ENCODE measurements at places on chromosomes 3 and 15.
A peak's percentile ranks its signal among the peaks of the same experiment; 100 is the strongest.

DNA sequence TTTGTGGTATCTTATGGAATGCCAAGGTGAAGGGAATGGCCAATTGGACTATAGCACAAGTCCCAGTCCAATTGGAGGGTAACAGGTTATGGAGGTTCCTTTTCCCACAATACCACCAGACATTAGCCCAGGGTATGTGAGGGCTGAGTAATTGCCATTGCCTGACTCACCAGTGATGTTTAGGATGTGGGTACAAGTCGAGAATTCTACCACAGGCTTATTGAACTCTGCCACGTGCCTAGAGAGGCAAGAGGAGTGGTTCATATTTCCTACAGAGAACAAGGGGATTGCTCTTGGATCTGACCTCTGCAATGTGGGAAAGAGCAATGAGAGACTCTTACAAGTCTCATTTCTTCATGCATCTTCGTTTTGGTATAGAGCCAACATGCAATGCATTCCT is 85.0 kb upstream of the XCR1 start:
- no peak for DNase-seq

- DNase-seq: no peak
Observed at GRCh38 chr3:38640661-38641452, 8.6 kb downstream of the SCN5A start.

DNA sequence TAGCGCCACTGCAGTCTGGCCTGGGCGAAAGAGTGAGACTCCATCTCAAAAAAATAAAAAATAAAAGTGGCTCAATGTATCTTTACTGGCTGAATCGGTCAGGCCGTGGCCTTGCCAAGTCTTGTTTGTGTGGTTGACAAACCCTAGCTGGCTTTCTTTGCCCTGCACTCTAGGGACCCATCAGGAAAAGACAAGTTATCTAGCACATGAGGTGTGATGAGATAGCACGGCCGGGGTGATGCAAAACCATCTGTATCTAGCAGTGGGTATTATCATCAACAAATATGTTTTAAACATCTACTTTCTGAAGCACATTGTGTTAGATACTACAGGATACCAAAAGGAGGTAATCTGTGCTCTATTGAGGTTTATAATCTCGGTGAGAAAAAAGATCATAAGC is 3.9 kb upstream of the DPP8 start:
- DNase-seq: no peak

DNA sequence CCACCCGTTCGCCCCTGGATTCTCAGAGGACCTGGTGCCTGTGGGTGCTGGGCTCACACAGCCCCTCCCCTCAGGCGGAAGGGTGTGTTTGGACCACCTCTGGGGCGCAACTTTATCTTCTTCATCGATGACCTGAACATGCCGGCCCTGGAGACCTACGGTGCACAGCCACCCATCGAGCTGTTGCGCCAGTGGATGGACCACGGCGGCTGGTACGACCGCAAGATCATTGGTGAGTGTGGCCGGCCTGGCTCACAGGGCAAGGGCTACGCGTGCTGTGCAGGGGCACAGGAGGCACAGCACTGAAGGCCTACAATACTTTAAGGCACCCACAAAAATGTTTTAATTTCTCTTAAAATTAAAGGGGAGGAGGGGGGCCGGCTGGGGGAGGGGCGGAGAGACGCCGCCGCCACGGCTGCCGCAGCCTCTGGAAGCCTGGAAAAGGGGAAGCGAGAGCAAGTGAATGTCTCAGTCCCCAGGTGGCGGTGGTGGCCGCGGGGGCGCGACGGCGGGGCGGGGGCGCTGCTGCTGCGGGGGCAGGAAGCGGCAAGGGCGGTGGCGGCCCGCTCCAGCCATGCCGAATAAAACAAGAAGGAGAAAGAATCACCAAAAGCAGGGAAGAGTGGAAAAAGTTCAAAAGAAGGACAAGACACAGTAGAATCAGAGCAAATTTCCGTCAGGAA is 56.8 kb downstream of the DNAH1 start:
- no peak for DNase-seq

DNA sequence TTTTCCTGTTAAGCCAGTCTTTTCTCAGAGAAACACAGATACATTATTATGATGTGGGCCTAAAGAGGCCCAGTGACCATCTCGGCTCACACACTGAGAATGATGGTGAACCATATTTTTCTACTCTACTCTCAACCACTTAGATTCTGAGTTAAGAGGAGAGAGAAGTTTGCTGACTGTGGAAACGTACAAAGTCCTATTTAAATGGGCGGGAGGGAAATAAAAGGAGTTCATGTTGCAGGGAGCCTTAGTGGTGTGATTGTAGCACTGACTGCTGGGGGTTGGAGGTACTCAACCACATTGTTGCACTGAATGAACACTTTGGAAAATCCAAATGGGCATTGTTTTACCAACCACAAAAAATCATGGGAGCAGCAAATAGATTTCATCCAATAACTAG is 51.0 kb downstream of the ATP8B4 start:
- DNase-seq: no peak

- DNase-seq: no peak
Observed at GRCh38 chr15:51533672-51534398, 88.7 kb downstream of the DMXL2 start.

GRCh38 chr15:67177752-67178151 is 76.7 kb downstream of the AAGAB start:
- no peak for DNase-seq

GRCh38 chr3:24829011-24829581 is 334.4 kb upstream of the THRB start:
- DNase-seq: peak; percentile 34

DNA sequence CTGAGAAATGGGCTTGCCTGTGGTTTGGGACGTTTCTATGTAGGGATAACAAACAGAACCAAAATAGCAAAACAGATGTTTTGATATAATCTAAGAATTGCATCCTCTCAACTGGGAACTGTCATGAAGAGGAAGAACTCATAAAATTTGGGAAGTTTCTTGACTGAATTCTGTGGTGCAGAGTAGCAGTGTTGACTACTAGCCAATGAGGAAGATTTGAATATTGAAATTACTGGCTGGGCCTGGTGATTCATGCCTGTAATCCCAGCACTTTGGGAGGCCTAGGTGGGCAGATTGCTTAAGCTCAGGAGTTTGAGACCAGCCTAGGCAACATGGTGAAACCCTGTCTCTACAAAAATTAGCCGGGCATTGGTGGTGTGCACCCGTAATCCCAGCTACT is 42.2 kb downstream of the ZNF609 start:
- DNase-seq: no peak

DNA sequence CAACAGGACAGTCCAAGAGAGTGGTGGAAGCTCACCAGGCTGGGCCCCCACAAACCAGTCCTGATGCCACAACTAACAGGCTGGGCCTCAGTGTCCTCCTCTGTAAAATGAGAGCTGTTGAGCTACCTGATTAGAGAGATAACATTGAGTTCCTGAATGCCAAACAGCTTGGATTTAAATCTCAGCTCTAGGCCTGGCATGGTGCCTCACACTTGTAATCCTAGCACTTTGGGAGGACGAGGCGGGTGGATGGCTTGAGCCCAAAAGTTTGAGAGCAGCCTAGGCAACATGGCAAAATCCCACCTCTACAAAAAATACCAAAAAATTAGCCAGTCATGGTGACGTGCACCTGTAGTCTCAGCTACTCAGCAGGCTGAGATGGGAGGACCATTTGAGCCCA is 20.1 kb upstream of the TMCC1 start:
- no peak for DNase-seq

GRCh38 chr3:167740961-167741587 is 5.6 kb downstream of the SERPINI1 start:
- no peak for DNase-seq

- no peak for DNase-seq
Observed at GRCh38 chr3:113005611-113006010, 14.8 kb downstream of the GTPBP8 start.

- DNase-seq: no peak
Observed at GRCh38 chr15:41936155-41936554, 36.2 kb downstream of the EHD4 start.

- DNase-seq: peak; percentile 24
Observed at GRCh38 chr15:33612721-33613304, 302.0 kb downstream of the RYR3 start.

DNA sequence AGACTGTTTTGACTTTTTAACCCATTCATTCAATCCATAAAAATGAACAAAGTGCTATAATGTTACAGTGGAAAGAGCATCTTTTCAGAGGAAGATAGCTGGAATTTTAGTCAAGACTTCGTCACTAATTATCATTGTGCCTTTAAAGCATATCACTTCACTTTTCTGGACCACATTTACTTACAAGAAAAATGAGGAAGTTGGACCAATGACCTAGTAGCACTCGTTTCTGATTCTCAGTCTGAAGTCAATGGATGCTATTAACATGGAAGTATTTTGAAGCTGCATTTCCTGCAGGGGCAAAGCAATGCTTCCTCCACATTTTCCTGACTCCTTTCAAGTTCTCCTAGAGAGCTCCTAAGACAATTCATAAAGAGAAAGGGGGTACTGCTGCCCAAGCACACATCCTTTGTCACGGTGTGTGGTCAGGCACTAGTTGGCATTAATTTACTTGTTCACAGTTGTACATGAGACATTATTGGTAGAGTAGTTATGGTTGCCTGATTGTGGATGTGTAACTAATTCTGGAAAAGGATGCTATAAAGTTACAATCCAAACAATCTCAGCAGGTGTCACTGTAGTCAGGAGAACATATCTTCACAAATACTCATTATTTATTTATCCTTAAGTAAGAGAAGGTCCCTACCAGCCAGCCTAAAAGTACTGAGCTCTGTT is 1049.1 kb downstream of the FHIT start:
- DNase-seq: peak; percentile 16

DNA sequence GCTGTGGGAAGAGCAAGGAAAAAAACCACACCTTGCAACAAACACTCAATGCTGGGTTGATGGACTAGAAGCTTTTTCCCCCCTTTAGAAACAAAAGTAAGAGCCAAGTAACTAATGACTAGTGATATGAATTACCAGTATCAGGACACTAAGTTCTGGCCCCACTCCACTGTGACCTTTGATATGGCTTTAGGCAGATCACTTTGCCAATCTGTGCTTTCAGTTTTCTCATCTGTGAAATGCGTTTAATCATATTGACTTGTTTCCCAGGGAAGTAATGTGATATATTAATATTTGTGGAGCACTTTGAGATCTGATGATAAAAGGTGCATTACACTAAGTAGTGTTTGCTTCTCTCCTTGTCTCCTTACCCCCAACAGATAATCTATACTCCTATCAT is 319.3 kb upstream of the SATB1 start:
- DNase-seq: no peak

GRCh38 chr15:59550530-59550929 is 61.1 kb upstream of the GCNT3 start:
- no peak for DNase-seq

DNA sequence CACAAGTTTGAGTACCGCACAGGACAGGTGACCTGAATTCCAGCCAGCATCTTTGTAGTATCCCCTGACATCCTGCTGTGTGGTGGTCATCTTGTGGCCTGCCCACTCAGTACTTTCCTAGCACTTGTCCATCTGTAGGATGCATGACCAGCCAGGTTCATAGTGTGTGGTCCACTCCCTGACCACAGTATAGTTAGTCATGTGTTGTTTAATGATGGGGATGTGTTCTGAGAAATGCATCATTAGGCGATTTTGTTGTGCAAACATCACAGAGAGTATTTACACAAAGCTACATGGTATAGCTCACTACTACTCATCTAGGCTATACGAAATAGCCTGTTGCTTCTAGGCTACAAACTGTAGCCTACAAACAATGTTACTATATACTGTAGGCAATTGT is 16.9 kb upstream of the RBPMS2 start:
- DNase-seq: no peak

GRCh38 chr3:158106766-158107471 is 699 bp upstream of the SHOX2 start:
- DNase-seq: no peak

DNA sequence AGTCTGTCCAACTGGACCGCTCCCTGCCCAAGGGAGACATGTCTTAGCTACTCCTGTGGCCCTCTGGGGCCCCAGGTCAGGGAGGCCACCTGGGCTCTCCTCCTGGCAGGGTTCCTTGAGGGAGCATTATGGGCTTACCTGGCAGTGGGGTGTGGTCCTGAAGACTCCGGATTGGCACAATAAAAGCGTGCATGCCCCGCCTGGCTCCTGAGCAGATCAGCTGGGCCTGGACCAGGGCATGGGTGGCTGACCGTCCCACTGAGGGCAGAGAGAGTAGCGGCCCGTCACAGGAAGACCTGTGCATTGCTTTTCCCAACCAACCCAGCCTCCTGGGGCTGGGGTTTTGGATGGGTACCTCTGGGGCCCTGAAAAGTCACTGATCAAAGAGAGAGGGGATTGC is 5.4 kb downstream of the ACOX2 start:
- no peak for DNase-seq

DNA sequence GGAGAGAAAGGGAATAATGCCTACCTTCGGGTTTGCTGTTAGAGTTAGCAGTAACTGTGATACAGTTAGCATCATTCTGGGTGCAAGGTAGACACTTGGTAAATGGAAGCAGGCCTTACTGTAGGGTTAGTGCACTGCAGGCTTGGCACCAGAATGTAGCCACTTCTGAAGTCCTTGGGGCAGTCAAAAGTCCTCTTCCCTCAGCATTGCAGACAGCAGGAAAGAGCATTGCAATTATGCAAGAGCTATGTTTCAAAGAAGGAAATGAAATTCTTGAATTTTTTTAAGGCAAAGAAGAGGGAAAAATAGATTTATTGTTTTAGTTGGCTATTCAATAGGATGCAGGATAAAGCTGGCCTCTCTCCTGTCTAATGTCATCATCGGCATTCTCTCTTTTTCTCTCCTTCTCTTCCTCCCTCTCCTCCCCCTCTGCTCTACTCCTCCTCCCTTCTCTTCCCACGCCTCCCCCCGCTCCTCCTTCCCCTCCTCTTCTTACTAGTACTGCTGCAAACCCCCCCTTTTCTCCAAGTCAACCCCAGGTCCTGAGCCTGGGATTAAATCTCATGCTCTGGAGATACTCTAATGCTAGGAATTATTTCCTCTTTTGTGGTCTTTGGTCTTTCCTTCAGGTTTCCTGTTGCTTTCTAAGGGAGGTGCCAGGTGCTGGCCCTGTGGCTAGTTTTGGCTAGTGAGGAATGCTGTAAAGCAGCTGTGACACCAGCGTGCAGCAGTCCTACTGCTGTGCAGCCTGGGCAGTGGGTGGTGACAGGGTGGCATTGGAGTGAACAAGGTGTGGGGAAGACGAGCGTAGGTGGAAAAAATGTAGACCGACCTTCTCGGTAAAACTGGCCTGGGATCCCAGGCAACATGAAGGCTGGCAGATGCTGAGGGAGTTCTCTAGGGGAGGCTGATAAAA is 21.7 kb downstream of the EEFSEC start:
- DNase-seq: no peak

DNA sequence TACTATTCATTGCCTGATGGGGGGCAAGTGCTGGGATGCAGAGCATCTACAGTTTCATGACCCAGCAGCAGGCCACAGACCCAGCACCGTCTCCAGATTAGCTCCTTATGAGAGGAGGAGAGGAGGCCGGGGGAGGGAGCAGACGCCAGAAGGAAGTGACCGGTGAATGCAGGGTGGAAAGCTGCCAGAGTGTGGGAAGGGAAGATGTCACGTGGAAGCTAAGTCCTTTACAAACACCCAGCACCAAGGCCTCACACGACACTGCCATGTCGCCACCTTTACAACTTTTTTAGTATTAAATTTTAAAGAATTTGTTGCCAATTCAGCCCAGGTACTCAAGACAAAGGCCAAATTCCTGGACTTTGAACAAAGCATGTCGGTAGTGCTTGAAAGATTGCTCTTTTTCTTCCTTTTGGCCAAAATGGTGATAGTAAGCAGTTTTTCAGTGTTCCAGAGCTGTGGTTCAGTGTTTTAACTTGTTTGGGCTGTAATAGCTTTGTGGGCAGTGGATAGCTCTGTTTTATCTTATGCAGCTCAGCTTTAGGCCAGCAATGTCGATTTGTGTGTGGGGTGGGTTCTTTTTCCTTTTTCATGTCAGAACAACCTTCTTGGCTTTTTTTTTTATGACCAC is 58.2 kb downstream of the ZBTB38 start:
- DNase-seq: no peak

Measured in NCI-H1417 (cell line).